ENCODE measurements at places on chromosomes 1 and 21.

DNA sequence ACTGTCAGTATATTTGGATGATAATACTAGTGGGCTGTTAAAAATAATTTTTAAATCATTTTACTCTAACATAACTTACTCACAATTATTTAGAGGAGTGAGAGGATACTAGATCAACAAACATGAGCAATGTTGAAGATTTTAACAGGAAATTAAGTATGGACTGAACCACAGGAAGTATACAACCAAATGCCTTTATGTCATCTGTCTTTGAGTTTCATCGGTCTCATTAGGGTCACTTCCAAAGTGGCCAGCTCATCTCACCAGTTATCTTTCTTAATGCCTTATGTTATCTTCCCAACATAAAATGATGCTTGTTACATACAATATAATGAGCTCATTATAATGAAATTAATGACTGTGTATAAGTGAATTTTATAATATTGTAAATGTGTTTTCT lies 1.5 kb upstream of the RGS1 start:
- DNase-seq = no peak

GRCh38 chr1:211591980-211592493 lies 13.1 kb upstream of the SLC30A1 start:
- no peak for DNase-seq

- no peak for DNase-seq
Measured at GRCh38 chr1:151408891-151409290, 9.5 kb downstream of the PSMB4 start.

DNA sequence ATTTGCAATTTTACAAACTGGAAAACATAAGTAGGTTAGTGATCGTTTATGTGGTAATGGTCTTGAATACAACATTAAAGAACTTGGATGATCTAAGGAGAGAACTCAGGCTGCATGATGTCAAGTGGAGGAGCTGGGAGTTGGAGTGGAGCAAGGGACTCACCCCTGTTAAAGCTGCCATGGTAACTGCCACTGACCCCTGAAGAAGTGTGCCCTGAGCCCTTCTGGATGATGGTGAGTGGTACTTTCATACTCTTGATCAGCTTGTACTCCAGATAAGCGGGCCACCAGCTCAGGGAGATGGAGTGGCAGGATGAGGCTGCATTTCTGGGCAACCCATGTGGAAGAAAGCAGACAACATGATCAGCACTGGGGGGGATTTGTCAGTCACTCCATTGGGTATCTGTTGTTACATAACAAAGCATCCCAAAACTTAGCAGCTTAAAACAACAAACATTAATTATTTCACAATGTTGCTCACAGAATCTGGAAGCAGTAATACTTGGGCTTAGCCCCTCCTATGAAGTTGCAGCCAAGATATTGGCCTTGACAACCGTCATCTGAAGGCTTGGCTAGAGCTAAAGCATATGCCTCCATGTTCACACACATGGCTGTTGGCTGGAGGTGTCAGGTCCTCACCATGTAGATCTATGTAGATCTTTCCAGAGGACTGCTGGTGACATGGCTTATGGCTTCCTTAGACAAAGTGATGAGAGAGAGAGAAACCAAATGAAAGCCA lies 213.8 kb downstream of the DUSP10 start:
- no peak for DNase-seq

GRCh38 chr1:237811633-237812032 lies 79.1 kb downstream of the ZP4 start:
- DNase-seq = no peak

DNA sequence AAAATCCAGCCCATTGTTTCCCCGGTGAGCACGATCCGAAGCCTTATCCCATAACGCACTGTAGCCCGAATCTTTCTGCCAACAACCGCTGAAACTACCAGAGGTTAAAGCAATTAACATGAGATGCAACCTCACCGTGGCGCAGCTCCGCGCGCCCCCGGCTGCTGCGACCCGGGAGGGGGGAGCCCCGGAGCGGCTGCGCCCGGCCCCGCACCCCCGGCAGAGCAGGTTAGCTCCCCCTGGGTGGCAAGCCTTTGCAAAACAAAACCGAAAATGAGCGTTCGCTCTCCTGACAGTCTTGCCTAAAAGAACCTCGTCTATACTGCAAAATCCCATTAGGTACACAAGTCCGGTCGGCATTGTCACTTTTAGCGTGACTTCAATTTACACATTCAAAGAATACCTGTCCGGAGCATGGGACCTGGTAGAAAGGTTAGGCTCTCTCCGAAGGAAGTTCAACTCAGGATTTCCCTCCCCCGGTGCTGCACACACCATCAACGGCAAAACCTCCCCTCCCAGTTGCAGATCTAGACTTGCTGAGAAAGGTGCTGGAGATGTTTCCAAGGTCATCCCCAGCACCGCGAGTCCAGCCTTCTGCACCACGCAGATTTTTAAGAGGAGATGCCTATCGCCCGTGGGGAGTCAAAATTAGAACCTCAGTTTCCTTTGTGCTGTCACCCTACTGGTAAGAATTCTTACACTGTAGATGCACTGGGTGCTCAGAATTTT lies 107.5 kb downstream of the ZNF281 start:
- peak; percentile 31 for DNase-seq

GRCh38 chr1:243415663-243416408 lies 160.0 kb downstream of the SDCCAG8 start:
- no peak for DNase-seq

DNA sequence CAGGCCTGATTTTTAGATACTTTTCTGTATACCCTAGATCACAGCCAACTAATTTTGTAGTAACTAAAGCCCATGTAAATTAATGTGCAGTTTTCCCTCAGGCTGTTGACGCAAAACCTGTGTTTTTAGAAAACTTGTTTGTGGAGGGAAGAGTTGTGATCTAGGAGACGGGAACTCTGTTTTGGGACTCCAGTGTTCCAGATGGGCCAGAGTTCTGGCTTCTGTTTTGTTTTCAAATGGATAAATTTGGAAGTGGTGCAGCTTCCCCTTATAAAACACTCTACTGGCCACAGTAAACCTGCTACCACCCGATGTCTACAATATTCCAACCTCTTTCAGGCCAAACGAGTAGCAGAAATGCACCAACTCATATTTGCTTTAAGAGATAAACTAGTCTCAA lies 13.6 kb upstream of the GPR88 start:
- DNase-seq = no peak

GRCh38 chr1:66775646-66776045 lies 23.4 kb downstream of the DYNLT5 start:
- no peak for DNase-seq

GRCh38 chr1:203002951-203003350 lies 4.2 kb upstream of the TMEM183A start:
- no peak for DNase-seq

GRCh38 chr1:148357037-148357436 lies 126.1 kb downstream of the PPIAL4G start:
- no peak for DNase-seq

DNA sequence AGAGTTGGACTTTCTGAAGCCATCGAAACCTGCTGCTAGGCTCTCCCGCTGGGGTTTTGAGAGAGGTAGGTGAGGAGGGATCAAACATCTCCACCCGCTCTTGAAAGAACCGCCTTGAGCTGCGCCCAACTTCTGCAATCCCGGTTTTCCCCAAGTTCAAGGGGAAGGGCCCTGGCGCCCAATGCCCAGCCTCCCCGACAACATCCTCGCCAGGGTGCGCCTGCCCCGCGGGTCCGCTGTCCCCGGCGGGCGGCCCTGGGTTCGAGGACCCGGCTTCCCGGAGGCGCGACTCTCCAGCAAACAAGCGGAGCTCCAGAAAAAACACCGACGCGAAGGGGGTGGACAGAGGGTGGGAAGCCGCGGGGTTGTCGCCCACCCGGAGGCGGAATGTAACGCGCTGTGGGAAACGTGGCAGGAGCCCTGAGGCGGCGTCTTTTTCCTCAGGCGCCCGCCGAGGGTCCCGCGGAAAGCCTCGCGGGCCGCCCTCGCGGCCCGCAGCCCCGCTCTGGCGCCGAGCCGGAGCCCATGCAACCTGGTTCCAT lies 607 bp downstream of the BTG3 start:
- DNase-seq = peak; percentile 14

DNA sequence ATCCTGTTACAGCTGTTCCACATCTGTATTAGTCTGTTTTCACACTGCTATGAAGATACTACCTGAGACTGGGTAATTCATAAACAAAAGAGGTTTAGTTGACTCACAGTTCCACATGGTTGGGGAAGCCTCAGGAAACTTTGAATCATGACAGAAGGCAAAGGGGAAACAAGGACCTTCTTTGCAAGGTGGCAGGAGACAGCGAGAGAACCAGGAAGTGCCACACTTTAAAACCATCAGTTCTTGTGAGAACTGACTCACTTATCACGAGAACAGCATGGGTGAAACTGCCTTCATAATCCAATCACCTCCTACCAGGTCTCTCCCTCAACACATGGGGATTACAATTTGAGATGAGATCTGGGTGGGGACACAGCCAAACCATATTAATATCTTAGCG lies 110.3 kb upstream of the TRABD2B start:
- no peak for DNase-seq

DNA sequence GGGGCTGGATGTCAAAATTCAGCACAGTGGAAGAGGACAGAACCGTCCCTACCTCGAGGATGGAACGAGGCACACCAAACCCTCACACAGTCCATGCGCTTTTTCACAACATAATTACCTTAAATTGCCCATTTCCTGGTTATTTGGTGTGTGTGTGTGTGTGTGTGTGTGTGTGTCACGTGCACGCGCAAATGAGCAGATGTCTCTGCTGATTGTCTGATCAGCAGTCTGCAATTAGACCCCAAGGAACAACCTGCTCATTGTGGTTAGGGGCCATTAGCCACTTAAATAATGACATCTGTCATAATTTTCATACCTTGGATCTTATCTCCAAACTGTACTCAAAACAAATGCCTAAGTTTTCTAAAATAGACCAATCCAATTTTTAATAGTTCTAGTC lies 23.2 kb downstream of the AVPR1B start:
- no peak for DNase-seq

DNA sequence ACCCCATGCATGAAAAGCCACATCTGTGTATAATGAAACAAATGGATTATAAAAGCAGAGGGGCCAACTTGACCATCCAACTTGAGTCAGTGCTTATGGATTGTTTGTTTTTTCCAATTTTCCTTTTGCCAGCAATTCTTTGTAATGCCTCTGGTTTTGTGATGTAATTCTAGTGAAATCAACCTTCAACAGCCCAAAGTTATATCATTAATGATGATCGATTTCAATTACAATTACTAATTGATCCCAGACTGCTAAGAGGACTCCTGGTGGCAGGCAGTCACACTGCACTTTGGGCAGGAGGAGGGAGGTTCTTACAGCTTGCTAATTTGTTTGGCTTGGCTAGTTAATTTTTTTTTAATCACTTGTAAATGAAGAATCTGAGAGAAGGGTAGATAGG lies 552.3 kb downstream of the NUF2 start:
- DNase-seq = no peak

DNA sequence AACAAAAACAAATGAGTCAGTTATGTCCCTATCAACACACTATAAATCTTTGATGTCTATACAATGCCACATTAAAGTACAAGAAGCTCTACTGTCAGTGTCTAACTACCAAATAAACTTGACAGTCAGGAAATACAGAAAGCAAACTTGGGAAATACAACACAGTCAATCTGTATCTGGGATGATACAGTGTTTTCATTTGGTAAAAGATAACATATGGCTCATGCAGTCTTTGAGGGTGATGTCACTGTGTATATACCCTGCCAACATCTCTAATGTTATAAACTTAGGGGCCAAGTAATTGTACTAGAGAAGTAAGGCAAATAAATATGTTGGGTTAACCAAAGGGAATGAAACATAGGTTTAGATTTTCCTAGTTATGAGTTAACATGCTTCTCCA lies 552.5 kb upstream of the ADAMTS5 start:
- no peak for DNase-seq

- DNase-seq = no peak
Measured at GRCh38 chr1:160103658-160104408, 5.4 kb upstream of the IGSF8 start.

DNA sequence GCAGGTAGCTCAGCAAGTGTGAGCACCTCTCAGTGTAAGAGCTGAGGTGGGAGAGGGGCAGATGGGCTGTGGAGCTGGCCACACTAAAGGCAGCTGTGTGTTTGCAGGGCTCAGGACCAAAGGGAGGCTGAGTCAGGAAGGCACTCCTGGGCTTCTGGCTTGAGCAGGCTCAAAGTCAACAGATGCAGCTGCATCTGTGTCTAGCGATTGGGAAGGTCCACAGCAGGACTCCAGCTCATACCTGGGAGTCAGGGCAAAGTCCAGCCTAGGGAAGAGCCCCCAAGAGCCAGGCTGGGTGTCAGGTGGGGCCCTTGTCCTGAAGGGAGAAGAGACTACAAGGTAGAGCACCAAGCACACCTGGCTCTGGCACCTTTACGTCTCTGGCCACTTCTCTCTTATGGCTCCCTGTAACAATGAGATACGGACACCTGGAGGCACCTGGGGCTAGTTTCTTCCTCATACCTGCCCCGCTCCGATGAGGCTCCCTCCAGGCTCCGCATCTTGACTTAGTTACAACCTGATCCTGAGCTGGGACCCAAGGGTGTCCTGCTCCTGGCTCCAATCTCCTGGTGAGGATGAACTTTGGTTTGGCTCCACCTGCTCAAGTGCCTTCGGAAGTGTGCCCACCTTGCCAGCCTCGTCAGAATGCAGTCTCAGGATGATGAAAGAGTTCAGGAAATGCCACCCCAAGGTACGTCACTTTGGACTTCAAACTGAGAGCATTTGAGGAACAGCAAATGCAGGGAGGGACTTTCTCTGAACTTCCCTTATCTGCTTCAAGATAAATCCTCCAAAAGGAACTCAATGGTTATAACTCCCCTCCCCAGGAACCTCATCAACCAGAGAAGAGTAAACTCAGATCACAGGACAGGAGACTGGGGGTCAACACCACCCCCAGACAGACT lies 21.5 kb upstream of the SLC2A1 start:
- no peak for DNase-seq

GRCh38 chr21:25568246-25568645 lies 39.0 kb downstream of the MRPL39 start:
- no peak for DNase-seq

GRCh38 chr1:28190337-28190979 lies 14.0 kb upstream of the PTAFR start:
- DNase-seq = no peak

DNA sequence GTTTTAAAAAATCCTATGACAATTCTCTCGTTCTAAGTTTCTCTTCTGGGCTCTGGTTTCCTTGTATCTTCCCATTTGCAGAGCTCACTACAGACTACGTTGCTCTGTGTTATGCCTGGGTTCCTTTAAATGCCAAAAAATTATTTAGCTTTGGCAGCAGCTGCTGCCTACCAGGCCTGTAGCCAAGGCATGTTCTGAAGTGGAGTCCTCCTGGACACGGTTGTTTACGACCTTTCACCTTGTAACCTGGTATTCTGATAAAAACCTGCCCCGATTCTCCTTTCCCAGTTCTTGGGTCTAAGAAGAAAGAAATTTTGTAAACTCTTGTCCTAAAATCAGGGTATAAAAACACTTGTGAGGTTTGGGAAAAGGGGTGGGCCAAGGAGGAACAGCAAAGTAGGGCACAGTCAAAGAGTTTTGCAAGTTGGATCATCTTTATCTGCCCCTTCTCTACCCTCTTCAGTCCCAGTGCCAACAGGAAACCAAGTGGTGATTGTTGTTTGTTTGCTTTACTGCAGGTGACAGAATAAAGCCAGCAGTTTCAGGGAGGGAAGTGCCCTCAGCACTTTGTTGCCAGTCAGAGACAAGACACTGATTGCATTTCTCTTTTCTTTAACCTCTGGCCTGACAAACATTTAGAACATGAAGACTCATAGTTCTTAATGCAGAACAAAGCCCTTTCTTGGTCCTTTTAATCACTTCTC lies 3.1 kb upstream of the TXNIP start:
- no peak for DNase-seq

Measured in stimulated activated CD4-positive, alpha-beta T cell treated with anti-CD3 and anti-CD28 coated beads, TNF-alpha, amount 100 ng/mL, for 24 hours (primary cell).